ENCODE measurements at places on chromosomes 3 and 15.
A peak's percentile ranks its signal among the peaks of the same experiment; 100 is the strongest.

GRCh38 chr3:27324686-27325085 lies 44.5 kb downstream of the NEK10 start:
- DNase-seq, result no peak

DNA sequence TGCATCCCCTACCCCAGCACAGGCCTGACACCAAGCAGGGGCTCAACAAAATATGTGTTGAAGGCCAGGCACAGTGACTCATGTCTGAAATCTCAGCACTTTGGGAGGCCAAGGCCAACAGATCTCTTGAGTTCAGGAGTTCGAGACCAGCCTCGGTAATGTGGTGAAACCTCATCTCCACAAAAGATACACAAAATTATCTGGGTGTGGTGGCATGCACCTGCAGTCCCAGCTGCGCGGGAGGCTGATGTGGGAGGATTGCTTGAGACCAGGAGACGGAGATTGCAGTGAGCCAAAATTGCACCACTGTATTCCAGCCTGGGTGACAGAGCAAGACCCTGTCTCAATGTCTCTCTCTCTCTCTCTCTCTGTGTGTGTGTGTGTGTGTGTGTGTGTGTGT lies 30.7 kb upstream of the CYP11A1 start:
- no peak for DNase-seq

DNA sequence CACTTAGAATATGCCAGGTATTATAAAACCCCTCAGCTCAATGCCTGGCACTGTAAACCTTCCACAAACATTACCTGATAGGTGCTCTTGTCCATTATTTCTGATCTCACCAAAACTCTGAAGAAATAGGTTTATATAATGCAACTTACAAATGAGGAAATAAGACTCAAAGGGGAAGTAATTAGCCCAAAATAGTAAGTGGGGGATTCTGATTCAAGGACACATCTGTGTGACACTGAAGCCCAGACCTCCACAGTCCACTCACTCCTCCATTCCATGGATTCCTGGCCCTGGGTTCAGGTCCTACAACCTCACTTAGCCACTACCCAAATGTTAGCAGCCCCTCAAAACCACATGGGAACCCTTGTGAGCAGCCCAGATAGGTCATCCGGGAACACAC lies 49.9 kb downstream of the TRANK1 start:
- no peak for DNase-seq

- DNase-seq, result no peak
Measured at GRCh38 chr3:191238321-191238817, 39.3 kb downstream of the OSTN start.

- no peak for DNase-seq
Measured at GRCh38 chr3:128036119-128036518, 16.1 kb upstream of the SEC61A1 start.

DNA sequence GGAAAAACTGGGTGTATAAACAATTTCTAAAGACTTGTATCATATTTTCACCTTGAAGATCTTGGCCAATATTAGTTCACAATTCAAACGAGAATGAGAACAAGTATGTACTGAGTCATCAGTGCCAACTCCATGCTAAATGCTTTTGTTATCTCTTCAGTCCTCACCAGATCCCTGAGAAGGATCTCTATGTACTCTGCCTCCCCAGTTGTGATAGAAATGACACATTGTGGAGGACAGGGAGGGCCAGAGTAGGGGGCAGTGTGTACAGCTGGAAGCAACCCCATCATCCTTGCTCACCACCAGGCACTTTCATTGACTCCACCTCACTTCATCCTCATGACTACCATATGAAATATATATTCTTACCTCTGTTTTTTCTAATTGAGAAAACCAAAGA lies 353.7 kb upstream of the SOX2 start:
- DNase-seq, result no peak

- no peak for DNase-seq
Measured at GRCh38 chr3:166484470-166484869, 647.2 kb upstream of the BCHE start.

DNA sequence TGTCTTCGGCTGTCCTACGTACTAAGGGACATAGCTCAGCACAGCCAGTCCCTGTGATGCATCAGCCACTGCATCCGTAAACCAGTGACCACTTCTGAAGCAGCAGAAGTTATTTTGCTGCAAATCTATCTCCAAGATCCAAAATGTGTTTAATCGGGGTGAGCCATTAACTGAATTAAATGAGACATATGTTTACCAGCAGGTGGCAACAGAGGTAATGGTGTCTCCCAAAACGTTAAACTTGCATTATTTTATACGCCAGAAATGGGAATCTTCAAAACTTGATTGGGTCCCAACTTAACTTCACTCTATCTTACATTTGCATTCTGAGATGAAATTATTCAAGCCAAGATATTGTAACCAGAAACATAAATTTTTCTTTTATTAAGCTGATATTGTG lies 75.3 kb upstream of the BOC start:
- DNase-seq, result no peak

GRCh38 chr3:196236223-196236622 lies 19.9 kb downstream of the SLC51A start:
- no peak for DNase-seq

DNA sequence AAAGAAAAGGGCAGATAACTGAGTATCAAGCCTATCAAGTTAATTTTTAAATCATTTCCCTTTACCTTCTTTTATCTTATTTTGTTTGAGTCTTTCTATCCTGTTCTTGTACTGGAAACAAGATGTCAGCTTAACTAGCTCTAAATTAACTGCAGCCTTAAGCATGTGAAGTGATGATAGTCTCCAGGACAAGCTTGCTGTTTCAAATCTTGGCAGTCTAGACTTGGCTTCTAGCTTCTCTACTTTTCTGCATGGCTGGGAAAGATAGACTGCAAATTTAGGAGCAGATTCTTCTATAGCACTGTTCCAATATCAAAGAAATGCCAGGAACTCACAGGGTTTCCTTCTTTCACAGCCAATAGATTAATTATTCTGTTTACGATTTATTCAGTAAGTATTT lies 1034.4 kb downstream of the TUSC7 start:
- no peak for DNase-seq

- DNase-seq, result no peak
Measured at GRCh38 chr3:66481071-66482017, 19.5 kb downstream of the LRIG1 start.

DNA sequence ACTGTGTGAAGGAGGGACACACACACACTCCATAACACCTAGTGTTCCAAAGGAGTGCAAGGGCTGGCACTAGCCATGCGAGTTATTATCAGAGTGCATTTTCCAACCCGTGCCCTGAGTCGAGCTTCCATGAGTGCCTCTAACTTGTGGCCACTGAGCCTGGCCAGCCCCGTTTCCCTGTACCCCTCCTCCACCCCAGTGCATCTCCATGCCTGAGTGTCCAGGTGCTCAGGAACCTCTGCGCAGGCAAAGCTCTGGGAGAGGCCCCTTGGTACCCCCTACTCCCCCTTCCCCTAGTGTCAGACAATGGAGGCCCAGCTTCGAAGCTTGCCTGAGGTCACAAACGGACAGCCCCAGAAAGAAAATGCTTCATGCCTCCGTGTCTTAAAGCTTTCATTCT lies 45.2 kb upstream of the HES1 start:
- no peak for DNase-seq

DNA sequence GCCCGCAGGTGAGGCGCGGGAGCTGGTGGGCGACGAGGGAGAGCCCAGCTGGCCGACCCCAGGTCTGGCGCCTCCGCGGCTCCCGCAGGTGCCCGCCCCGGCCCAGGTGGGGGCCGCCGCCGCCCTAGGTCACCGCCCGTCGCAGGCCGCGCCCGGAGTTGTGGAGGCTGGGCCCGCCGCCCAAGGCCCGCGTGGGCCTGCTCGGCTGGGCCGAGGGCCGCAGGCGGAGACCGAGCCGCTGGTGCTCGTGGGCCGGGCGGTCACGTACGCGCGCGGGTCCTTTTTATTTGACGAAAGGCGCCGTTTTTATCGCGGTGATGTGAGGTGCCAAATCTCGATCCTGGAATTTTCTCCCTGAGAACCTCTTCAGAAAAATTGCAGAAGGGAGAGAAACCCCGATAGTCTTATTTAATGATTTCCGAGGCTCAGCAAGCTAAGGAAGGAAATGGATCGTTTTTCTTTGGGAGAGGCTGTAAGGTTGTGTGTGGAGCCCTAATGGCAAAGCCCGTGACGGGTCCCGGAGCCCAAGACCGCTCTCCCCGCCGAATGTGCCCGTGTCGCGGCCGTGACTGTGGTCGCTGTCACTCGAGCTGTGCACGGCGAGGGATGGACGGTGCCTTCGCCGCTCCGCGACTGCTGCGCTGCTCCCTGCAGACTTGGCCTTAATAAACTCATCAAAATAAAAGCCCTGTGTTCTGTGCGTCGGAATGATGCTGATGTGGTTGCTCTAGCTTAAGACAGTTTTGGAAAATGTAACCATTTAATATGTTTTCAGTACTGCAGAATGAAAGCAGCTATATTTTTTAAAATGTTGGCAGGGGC lies 612 bp downstream of the APPL1 start:
- DNase-seq, result peak; percentile 4

DNA sequence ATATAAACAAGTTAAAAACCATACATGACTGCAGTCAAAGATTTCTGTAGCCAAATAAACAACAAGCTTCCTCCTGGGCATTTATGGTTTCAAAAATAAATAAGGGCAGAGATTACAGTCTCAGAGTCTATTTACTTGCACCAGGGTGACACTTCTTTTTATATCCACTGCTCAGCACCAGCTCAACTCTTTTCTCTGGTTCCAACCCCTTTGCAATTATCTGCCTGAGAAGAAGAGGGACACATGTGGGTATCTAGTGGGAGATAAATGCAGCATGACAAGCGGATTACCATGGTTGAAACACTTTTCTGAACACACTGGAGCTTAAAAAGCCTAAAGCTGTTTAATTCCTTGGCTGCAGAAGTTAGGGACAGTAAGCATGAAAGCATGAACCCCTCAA lies 311.5 kb downstream of the CNTN3 start:
- no peak for DNase-seq

All from stimulated activated CD8-positive, alpha-beta memory T cell treated with anti-CD3 and anti-CD28 coated beads, Interleukin-2, amount 100 ng/mL, for 1 hour (primary cell).